NCI-H2227 treated with DMSO at 0.1 percent for 48 hours (cell line): ENCODE measurements at places on chromosomes 2 and 18.

DNA sequence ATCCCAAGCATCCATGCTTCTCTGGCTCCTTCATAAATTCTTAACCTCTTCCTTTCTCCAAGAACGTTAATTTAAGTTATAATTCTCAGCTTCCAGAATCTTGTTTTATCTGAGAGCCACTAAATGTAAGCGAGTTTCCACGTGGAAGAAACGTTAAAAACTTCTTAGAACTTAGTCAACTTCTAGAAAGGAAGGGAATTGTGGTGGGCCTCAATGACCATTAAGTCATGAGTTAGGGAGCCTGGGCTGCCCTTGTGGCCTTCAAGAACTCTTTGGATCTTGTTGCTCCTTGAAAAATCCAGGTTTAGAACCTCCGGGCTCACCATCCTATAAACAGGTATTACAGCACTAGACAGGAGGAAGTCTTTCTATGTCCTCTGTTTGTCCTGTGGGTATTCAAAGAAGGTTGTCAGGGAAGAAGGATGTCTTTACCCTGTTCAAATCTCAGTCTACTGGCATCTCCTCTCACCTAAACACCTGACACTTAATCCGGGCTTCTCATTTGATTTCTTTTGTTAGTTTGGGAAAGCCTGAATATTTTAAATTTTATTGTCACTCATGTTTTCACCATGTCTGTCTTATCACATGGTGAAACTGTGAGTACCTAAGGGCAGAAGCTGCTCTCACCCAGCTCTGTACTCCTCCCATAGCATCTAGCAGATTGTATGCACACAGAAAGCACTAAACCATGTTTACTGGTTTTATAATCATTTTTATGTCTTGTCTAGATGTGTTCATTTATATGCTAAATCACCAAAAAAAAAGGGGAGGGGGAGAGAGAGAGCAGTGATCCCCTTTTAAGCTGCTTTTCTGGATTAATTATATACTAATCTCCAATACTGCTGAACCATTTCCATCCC, 6.3 kb downstream of the RND3 start:
- no peak for DNase-seq

DNA sequence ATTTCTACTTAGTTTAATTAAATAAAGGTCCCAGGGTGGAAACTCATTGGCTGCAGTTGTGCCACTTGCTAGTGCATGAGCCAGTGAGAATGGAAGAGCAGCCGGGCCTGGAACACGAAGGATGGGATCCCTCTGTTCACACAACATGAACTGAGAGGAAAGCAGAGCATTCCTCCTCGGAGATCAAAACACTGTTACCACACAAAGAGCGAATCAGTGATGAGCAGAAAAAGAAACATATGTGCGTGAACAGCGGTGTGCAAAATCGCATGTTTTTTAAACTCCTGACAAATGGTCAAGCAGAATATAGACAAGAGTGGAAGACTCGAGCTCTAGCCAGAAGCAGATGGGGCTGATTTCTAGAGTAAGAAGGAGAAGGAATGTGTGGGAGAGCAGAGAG, 28.4 kb upstream of the ANKRD44 start:
- no peak for DNase-seq

DNA sequence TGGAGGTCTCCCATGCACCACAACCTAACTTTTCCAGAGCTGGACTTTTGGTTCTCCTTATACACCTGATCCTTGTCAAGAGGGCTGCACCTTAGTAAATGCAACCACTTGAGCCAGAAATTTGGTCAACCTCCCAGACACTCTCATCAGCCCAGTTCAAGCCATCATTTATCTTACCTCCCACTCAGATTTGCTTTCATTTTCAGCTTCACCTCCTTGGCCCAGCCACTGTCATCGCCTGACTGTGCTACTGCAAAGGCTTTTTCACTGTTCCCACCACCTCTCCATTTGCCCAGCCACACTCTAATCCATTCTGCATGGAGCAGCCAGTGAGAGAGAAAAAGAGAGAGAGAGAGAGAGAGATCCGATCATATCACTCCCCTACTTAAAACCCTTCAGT, 112.4 kb upstream of the DDX18 start:
- DNase-seq = no peak

DNA sequence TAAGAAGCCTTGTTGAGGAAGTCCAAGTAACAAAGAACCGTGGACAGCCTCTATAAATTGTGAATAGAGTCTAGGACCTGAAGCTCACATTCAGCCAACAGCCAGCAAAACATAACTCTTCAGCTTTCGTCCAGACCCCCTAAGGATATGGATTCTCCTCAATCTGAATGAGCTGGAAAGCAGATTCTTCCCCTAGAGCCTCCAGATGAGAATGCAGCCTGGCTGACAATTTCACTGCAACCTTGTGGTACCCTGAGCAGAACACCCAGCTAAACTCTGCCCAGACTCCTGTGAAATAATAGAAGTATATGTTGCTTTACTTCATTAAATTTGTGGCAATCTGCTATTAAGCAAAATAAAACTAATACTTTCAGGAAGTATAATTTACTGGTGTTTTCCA, 483.5 kb upstream of the SLC8A1 start:
- DNase-seq = no peak

GRCh38 chr2:31998731-31999383, 12.0 kb downstream of the MEMO1 start:
- DNase-seq = no peak

- no peak for DNase-seq
Observed at GRCh38 chr2:101063352-101064124, 61.4 kb downstream of the RPL31 start.

GRCh38 chr2:12341920-12342319, 374.8 kb upstream of the TRIB2 start:
- DNase-seq = no peak

DNA sequence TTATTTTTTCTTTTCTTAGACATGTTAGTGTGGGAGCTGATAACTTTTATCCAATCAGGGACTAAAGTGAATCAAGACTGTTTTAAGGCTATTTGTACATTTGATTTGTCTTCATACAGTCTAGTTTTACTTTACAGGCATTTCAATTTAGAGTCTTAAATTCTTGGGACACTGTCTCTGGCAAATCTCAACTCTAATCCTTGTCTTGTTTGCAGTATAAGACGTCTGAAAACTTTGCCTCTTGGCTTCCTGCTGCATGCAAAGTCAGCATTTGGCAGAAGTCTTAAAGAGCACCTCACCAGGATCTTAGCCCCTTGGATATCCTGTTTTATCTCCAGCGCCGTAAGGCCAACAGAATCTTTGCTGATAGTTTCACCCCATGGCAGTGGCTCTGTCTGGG, 30.3 kb downstream of the SPOPL start:
- DNase-seq = no peak
